B cell (primary cell): ENCODE measurements at places on chromosomes 6 and 20. TPM values are rescaled to one million over a fixed set of nuclear protein-coding genes. Genes with fewer than 3 reads are reported as not detected.

The ABRACL gene
- 13.6 and 29.3 TPM in 2 replicates for polyA plus RNA-seq

The HUS1B gene
- polyA plus RNA-seq, result 4.0 and 4.4 TPM in 2 replicates

The HLA-DQA2 gene
- 14.5 and 35.9 TPM in 2 replicates for polyA plus RNA-seq

The NKAIN2 gene
- not detected in 2 replicates for polyA plus RNA-seq

The SIRPB1 gene
- polyA plus RNA-seq, result 0.78 and 1.3 TPM in 2 replicates

The RAD21L1 gene
- polyA plus RNA-seq, result not detected in 2 replicates

GRCh38 chr6:135411849-135412248 lies 85.7 kb downstream of the AHI1 start:
- no peak for DNase-seq

GRCh38 chr20:3218307-3218988 lies 9.2 kb downstream of the ITPA start:
- peak; percentile 79 for DNase-seq

DNA sequence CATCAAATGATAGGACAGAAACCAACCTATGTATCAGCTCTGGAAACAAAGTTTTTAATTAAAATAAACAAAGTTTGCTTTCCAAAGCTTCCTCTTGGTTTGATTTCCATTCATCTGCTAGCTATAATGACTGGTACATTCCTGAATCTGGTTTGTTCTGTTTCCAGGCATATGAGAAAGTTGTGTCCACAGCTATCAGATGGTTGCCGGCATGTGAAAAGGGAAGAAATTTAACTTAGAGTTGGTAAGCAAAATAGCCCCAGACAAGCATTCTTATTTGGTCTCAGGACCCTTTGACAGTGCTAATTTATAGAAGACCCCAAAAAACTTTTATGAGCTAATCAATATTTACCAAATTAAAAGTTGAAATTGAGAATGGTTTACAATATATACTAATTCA lies 3.8 kb upstream of the RNF146 start:
- DNase-seq, result no peak

DNA sequence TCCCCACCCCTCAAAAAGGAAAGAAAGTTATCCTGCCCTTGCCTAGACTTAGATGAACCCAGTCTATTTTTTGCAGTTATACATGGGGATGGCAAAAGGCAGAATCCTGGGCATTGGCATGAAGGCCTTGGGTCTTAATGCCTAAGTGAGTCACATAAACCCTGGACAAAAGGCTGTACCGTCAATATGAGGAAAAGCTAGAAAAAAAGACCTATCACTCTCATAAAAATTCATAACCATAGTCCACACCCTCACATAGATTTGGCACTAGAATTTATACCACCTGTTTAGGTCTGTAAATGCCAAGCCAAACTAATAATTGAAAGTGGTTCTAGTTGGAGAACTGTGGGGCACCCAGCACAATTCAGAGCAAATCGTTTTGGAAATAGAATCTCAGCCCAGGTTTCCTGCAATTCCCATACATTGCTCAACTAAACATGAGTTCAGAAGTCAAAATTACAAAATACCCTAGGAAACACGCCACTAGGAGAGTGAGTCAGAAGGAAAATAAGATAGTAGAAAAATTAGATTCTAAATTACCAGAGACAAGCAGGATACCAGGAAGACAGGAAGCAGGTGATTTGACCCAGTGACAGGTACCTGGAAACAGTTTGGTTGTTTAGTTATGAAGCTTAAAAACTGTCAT lies 70.4 kb upstream of the FUCA2 start:
- no peak for DNase-seq

GRCh38 chr20:22684072-22684762 lies 99.8 kb upstream of the FOXA2 start:
- DNase-seq, result peak; percentile 63

- no peak for DNase-seq
Measured at GRCh38 chr6:76264468-76264867, 192.0 kb upstream of the IMPG1 start.

- DNase-seq, result no peak
Measured at GRCh38 chr20:32231245-32231644, 23.6 kb downstream of the POFUT1 start.

DNA sequence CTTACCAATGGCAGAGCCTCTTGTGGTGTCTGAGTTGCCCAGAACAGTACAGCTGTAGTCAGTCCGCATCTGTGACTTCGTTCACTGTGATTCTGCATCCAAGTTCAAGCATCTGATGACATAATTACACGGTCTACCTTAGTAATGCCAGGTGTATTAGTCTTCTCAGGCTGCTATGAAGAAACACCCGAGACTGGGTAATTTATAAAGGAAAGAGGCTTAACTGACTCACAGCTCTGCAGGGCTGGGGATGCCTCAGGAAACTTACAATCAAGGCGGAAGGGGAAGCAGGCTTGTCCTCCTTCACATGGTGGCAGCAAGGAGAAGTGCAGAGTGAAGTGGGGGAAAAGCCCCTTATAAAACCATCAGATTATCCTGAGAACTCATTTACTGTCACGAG lies 163.9 kb upstream of the SULF2 start:
- DNase-seq, result no peak

DNA sequence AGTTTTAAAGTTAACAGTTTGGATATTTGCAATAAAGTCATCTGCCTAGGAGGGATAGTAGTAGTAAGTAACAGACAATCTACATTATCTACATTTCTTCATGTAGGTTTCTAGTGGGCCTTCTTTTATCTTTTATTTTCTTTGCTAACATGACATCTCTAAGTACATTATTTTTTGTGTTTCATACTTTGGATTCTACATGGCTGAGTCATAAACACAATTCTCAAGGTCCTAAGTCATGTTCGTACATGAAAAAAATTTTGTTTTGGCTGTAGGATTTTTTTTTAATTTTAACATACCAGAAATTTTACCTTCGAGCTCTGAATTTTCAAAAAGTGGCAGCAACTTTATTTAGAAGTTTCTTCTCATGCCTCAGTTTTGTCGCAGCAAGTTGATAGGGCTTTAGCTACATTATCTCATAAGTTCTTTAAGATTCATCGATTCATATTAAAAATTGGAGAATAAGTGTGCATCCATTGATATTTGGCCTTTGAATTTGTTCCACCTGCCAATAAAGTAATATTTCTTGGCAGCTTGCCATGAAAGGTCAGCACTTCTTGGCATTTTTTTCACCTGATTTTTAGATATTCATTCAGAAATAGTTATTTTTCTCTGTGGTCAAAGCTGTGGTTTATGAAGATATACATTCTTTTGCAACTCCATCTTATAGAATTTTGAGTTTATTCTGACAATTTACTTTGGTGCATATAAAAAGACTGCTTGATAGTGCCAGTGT lies 146.2 kb downstream of the GRIK2 start:
- no peak for DNase-seq

GRCh38 chr20:23551383-23551782 lies 16.9 kb downstream of the CST9L start:
- no peak for DNase-seq

DNA sequence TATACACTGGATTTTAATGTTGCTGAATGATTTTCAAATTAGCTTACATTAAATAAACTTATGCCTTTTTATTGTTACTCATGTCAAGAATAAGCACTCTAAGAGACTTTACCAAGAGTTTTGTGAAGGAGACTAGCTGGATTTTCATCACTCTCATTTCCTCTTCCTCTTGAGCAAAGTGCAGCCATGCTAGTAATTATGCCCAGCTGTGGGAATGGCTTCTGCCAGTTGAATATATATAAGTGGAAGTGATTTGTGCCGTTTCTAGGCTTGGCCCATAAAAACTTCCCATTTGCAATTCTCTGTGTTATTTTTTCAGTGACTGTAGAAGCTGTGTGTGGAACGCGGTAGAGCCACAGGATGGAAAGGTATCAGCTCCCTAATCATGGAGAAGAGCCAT lies 255.8 kb downstream of the HDGFL1 start:
- DNase-seq, result no peak

GRCh38 chr20:7933346-7933745 lies 6.9 kb downstream of the HAO1 start:
- no peak for DNase-seq

- DNase-seq, result no peak
Measured at GRCh38 chr20:32792731-32793458, 26.9 kb upstream of the MAPRE1 start.

DNA sequence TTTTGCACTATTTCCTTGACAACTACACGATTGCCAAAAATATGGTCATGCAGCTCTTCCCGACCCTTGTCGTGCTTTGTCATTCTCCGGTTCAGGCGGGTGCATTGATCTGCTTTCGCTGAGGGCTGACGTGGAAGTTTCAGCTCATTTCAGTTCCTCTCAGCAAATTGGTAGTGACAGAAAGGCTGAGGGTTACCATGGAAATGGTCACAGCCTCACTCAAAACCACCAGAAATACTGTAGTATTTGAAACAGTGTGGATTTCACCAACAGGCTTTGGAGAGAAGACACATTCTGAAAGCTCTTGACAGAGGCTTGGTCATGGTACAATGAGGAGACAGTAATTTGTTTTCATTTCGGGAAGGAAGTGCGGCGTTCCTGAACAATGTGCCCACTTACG lies 99.7 kb upstream of the EXOC2 start:
- no peak for DNase-seq

DNA sequence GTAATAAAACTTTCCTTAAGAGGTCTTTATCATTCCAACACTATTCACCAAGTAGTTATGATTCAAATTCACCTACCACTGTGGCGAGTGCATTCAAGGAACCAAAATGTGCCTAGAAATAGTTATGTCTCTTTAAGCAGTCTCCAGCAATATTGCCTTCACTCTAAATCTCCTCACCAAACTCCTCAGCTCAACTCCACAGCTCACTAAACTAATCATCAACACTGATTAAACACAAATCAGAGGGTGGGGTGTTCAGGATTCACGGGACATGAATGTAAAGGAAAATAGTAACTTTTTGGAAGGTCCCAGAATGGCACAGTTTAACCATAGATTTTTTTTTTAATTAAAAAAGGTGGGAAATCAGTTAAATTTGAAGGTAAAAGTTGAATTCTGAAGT lies 70.5 kb upstream of the THEMIS start:
- DNase-seq, result no peak

DNA sequence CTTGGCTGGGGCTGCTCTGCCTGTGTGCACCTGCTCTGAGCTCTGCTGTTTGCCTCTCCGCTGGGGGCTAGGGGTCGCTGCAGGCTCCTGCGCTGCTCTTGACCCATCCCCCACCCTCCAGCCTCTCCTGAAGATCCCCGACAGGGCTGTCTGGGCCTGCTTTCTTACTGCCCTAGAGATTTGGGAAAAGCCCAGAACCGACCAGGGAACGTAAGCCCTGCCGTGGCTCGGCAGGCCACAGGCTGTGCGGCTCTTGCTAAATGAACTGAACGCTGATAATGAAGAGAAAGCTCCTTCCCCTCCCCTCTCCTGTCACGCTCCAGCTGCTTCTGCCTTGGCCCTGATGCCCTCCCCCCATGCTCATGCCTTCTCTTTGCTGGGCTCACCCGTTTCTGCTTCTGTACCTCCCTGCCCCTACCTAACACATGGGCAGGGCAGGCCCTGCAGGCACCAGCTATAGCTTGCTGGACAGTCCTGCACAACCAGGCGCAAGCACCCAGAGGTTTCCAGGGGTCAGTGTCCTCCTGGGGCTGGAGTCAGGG lies 32.0 kb upstream of the PCMTD2 start:
- DNase-seq, result no peak
